ENCODE measurements at places on chromosomes 12 and 14. TPM values are rescaled to one million over a fixed set of nuclear protein-coding genes. Genes with fewer than 3 reads are reported as not detected.

DNA sequence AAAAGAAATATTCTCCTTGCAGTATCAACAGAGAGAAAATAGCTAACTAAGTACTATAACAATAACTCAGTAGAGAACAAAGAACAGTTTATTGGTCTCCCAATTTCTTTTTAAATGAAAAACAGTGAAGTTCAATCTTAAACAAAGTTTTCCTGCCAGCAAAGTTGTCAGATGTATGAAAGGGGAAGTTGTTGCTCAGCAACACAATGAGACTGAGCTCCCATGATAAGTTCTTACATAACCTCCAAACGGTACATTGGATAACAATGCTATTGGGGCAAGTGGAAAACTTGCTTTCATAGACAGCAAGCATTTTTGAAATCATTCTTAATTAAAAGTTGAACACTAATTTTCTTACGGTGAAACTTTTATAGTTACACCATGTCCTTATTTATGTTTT lies 94.9 kb downstream of the ALG10B start:
- no peak for DNase-seq

DNA sequence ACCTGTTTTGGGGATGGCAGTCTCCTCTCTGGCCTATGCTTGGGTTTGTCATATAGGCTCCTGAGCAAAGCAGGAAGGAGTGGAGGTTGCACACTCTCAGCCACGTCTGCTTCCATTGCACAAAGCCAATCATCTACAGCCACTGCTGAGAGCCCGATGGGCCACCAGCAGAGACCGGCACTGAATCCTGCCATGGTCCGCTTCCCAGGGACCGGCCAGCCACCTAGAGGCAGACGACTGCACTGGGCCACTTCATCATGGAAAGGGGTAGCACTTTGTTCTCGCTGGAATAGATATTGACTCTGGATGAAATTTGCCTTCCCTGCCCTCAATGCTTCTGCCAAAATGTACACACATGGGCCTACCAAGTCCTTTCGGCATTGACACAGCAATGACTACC lies 22.3 kb downstream of the DLK1 start:
- no peak for DNase-seq

Gene KLRK1
- total RNA-seq = not detected

- DNase-seq = no peak
Observed at GRCh38 chr12:9910716-9911421, 21.3 kb downstream of the CLEC2A start.

- DNase-seq = peak; percentile 80
Observed at GRCh38 chr12:570435-570920, 92.8 kb downstream of the NINJ2 start.

GRCh38 chr12:127861406-127861805 lies 405.6 kb upstream of the TMEM132C start:
- no peak for DNase-seq

DNA sequence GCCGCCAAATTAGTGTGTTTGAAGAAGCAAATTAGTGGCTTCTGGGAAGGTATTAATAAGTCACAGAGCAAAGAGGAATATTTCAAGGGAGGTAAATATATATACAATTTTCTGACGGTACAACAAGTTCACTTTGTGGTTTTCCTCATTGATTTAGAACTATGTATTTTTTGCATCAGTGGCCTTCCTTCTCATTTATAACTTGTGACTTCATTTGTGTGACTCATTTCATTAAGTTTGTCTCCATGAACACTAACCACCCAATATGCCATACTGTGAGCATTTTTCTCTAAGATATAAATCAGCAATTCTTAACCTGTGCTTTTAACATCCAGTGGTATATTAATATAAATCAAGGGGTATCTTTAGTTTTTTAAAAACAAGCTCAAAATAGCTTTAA lies 29.3 kb upstream of the ARHGAP5 start:
- no peak for DNase-seq

DNA sequence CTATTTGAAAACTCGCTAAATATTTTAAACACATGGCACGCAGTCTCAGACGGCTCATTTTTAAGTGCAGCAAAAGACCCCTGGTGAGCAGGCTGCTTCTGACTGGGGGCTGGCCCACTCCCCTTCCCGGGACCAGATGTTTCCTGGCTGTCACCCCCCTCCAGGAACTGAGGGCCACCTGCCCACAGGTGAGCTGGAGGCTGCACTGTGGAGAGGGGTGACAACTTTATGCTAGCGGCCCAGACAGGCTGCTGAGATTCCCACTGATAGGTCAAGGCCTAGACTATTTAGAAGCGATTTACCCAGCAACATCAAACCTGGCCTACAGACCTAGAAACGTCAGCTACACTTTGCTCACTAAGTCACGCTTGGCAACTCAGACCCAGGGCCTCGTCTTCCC lies 92.1 kb downstream of the BCL11B start:
- DNase-seq = no peak

GRCh38 chr14:105929327-105930081 lies 403.1 kb downstream of the TMEM121 start:
- no peak for DNase-seq

Gene CACNA2D4
- not detected for total RNA-seq

GRCh38 chr14:106506881-106507305 lies 980.5 kb downstream of the TMEM121 start:
- no peak for DNase-seq

GRCh38 chr12:16323010-16323409 lies 24.4 kb upstream of the MGST1 start:
- no peak for DNase-seq

- DNase-seq = no peak
Observed at GRCh38 chr12:53739214-53740129, 12.2 kb upstream of the CALCOCO1 start.

DNA sequence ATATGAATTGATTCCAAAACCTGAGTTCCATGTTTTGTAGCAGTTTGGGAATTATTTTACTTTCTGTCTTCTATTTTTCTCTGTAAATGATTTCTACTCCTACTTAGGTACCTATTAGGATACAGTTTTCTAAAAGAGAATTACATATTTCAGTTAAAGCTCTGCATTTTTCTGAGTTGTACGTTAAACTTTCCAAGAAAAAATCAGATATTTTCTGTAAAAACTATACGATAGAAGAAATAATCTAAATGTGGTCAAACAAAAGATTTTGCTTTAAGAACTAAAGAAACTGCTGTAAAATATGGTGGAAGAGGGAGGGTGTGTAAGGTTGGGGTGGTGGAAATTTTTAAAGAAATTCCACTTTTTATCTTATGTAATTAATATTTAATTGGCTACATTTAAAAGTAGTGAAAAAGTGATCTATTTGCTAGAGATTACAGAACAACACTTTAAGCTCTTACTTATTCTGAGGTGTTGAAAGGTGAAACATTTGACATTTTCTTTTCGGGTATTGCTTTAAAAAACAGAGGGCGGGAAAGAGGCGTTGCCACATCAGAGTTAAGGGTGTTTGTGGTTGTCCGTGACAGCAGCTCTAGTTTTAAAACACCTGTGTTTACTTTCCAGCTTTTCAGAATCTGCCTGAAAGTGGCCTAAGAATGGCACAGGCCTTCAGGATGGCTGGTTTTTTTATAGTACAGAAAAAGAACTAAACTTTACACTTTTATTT lies 187.3 kb downstream of the MIPOL1 start:
- no peak for DNase-seq

All from H1 (cell line).